Left renal cortex interstitium (tissue), 4 donors: ENCODE measurements at places on chromosomes 2 and 18.

DNA sequence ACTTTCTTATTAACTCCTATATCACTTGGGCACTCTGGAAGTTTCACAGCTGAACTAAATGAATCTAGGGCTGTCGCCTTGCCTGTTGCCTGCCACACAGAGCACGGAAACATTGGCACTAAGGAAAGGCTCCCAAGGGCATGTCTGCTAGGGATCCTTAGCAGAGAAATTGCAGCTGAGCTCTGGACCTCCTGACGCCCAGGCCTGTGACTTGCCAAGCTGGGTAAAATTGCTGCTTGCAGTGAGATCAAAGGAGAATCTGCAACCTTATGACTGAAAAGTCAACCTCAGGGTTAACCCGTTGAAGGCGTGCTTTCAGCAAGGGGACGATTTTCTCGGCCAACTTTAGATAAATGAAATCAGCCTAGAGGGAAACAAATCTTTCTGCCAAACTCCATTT, 189.8 kb downstream of the NCK2 start:
- DNase-seq, result no peak

GRCh38 chr2:126838716-126838985, 60.0 kb upstream of the TEX51 start:
- DNase-seq, result no peak

DNA sequence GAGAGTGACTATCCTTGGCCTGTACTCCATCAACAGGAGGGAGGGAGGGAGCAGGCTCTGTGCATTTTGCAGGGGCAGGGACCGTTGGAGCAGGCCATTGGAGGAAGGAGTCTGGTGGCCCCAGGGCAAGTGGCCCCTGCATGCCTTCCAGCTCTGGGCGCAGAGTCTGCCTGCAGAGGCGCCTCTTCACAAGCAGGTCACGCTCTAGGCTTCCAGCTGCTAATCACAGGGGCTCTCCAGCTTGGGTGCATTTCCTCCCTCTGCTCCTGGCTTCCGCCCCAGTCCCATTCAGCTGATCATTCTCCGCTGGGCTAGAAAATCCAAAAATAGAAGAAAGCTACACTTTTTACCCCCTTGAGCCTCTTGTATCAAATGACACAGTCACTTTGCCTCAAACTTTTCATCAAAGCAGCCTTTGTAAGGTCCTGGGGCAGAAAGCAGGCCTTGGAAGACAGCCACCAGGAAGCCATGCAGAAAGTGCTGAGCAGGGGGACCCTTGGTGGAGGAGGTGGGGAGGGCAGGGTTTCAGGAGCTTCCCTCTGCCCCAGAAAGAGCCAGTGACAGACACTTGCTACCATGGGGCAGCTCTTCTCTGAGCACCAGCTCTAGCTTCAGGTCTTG, 11.3 kb downstream of the TMEM247 start:
- DNase-seq, result no peak

DNA sequence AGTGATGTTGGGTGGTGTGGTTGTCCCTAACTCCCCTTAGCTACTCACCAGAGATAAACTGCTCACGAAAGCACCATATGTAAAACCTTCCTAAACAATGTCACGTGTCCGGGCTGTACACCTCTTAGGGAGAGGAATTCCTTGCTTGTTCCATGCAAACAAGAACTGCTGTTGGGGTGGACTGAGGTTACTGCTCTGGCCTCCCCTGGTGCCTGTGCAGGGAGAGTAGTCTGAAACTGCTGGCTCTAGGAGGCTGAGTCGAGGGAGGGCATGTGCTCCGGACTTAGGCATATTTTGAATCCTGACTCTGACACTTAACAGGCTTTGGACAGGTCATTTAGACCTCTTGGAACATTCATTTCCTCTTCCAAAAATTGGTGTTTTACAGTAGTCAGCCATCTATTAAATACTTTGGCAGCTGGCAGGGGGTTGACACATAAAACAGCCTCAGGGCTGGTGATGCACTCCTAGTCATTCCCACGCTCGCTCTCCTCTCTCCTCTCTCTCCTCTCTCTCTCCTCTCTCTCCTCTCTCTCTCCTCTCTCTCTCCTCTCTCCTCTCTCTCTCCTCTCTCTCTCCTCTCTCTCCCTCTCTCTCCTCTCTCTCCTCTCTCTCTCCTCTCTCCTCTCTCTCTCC, 10.6 kb downstream of the THNSL2 start:
- no peak for DNase-seq

DNA sequence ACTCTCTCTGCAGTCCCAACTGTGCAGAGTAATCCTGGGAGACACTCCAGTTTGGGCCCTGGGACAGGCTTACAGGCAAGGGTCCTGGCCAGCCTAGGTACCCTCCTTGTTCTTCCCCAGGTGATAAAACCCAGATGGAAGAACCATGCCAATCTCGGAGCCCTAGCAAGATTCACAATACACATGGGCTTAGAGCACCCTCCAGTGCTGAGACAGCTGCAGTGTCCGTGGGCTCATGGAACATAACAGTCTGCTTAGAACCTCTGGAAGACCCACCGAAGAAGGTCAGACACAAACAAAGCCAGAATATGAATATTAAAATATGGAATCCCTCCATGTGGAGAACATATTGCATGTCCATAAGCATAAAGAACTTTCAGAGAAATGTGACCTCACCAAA, 568.1 kb downstream of the KCNJ3 start:
- DNase-seq, result no peak

DNA sequence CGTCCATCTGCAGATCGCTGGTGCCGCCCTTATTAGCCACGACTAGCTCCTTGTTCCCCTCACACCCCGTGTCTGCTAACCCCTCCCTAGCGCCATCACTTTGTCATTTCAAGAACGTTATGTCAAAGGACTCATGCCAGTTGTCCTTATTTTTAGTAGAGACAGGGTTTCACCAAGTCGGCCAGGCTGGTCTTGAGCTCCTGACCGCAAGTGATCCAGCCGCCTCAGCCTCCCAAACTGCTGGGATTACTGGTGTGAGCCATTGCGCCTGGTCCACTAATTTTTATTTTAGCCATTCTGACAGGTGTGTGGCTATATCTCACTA, 138.9 kb upstream of the HDAC4 start:
- DNase-seq, result no peak

DNA sequence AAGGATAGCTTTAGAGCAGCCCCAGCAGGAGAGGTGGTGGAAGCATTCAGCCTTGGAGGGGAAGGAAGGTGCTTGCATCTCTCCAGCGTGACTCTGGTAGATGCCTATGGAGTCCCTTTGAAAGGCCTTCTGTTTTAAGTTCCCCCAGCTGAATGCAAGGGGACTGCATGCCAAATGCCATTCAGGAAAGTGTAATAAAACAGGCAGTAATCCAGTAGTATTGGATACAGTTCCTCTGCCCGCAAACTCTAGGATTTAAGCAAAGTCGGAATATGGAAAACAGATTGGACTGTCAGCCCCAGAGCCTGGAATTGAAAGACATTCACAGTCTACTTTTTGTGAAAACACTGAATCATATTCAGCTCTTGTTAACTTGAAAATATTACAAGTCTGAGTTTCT, 125.2 kb upstream of the GAREM1 start:
- DNase-seq, result no peak

- DNase-seq, result no peak
These were observed 54.0 kb downstream of the ATOH8 start for GRCh38 chr2:85807756-85808155.

GRCh38 chr2:71702071-71702970, 249.0 kb downstream of the DYSF start:
- DNase-seq, result no peak

DNA sequence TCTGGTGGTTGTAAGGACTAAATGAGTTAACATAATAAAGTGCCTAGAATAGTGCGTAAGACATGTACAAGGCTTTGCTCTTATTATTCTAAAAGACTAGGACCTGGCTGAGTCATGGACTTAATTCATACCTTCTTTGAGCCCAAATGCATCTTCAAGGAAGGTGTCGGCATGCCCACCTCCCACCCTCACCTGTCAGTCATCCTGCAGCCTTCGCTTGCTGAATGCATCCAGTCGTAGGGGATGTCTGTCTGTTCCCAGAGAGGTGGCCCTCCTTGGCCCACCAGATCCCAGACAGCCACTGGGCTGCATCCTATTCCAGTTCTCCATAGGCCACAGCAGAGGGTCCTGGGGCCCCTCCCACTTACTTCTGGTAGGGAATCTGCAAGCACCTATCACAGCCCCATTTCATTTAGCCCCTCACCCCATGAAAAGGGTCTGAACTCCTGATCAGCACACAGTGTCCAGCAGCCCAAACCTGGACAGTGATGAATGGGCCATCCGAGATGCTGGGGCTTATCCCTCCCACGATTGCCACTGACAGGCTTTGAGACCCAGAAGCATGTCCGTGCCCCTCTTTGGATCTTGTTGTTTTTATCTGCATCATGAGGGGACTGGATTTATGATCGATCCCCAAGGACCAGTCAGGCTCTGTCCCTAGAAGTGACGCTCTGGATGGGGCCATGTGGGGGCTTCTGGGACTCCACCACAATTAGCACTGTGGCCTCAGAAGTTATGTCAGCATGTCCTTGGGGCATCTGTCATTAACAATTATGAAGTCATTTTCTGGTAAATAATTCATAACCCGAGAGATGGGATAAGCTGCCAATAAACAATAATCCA, 101.1 kb downstream of the KLHL29 start:
- DNase-seq, result no peak

GRCh38 chr2:96336104-96336775, 674 bp downstream of the NCAPH start:
- DNase-seq, result no peak

DNA sequence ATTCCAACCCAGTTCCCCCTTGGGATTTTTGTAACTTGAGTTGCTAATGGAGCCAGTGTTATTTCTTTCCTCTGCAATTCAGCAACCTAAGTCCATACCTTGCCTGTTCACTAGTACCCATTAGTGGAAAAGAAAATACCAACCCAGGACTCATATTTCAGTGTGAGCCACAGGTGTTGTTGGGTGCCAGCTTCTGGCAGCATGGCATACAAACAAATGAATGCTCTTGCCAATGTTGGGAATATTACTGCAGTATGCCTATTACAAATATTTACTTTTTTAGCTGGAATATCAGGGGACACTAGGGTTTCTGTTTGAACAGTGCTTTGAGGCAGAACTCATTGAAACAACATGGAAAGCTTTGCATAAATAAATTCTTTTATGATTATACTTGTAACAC, 130.2 kb downstream of the NCKAP5 start:
- no peak for DNase-seq

DNA sequence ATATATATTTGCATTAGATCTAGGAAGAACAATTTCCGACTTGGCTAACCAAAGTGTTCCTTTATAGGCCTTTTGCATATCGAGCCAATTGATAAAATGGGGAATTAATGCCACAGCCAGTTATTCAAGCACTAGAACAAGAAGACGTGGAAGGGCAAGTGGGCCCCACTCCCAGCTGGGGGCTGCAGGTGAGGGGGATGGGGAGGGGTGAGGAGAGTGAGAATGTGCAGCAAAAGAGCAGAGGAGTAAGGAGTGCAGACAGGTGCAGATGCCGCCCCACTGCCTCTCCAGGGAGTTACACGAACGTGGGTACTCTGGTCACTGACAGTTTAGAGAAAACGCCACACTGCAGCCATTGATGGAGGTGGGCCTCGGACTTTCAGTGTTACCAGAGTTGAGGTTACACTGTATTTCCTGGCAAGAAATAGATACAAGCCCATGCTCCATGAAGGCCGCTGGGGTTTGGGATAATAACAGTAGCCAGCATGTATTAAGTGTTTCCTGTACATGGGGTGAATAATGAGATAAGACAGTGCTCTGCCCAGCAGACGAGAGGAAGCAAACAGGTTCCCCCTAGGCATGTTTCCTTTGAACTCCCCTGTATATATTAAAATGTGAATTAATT, 40.9 kb downstream of the GORASP2 start:
- no peak for DNase-seq

DNA sequence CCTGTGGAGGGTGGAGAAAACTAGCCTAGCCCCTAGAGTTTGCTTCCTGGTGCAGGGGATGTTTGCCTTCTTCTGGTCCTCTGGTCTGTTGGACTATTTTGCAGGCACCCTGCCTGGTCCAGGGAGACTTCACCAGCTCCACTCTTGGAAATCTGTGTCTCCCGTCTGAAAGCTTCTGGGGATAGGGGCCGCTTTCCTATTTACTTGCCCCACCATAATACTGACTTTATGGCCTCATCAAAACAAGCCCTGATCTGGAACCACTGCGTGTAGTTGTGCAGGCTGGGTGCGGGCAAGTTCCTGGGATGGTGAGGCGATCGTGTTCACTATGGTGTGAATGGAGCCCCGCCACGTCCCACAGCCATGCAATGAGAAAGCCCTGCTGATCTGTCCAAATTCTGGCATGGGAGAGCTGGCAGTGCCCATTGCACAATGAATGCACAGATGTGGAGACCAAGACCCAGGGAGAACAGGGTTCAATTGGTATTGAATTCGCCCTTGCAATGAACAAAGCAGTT, 74.3 kb downstream of the DDX1 start:
- DNase-seq, result no peak

DNA sequence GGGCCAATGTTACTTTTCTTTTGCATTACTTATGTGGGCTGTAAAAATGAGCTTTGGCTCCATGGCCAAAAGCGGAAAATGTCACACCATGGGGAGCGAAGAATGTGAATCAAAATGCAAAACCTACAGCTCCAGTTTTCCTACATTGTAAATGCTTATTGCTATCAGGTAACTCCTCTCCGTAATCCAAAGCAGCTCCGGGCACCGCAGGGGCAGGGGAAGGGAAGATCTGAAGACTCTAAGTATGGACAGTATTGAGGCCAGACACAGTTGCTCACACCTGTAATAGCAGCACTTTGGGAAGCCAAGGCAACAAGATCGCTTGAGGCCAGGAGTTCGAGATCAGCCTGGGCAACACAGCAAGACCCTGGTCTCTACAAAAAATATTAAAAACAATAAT, 7.1 kb upstream of the AGFG1 start:
- DNase-seq, result no peak

DNA sequence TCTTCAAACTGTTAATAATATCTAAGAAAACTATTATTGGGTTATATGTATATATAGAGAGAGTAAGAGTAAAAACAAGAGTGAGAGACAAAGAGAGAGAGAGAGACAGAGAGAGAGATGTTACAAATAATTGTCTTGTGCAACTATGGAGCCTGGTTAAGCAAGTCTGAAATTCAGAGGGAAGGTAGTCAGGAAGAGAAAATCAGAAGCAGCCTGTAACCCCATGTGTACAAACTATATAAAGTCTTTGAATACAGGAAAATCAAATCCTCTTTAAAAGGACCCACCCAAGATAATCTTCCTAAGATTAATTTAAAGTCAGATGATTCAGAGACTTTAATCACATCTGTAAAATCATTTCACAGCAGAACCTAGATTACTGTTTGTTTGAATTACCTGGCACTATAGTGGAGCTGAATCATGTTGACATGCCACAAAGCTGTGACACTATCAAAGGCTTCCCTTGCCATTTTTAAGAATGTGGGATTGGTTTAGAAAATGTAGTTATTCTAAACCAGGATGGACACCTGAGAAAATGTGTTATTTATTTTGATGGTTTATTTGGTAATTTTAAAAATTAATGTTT, 301.7 kb upstream of the FSIP2 start:
- DNase-seq, result no peak

- no peak for DNase-seq
These were observed 697.5 kb upstream of the RAB6C start for GRCh38 chr2:129281791-129282530.
